ENCODE measurements at places on chromosomes 6 and 20.

DNA sequence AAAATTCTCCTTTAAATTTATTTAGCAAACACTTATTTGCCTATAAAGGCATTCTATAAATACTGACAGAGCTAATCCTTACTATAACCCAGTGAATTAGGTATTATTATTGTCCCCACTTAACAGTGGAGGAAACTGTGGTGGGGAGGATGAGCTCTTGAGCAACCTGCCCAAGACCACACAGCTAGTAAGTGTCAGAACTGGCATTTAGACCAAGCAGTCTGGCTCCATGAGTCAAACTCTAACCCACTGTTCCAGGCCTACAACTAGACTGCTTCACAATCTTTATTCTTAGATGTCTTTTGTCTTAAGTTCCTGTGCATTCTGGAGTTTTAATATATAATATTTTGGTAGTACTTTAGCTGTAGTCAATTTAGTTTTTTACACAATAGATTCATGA, 530.8 kb downstream of the BCKDHB start:
- no peak for DNase-seq

GRCh38 chr6:162478192-162478671, 249.3 kb downstream of the PRKN start:
- DNase-seq, result no peak

GRCh38 chr20:56348746-56349145, 10.0 kb upstream of the FAM210B start:
- no peak for DNase-seq

DNA sequence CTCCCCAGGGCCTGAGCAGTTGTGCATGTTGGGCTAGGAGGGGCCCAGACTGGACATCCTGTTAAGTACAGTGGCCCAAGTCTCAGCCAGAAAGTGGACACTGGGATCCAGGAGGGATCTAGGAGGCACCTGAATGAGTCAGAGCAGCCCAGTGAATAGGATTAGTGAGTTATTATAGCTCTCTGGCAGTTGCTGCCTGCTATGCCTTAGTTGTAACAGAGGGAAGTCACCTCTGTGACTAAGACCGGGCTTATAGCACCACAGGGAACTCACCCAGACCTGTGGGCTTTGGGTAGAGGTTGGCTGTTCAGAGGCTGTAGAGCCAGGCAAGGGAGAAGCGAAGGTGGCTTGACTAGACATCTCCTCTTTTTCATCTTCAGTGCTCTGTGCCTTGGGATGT, 39.0 kb upstream of the AAR2 start:
- DNase-seq, result no peak

- no peak for DNase-seq
Measured at GRCh38 chr20:17647391-17648314, 34.4 kb downstream of the RRBP1 start.

DNA sequence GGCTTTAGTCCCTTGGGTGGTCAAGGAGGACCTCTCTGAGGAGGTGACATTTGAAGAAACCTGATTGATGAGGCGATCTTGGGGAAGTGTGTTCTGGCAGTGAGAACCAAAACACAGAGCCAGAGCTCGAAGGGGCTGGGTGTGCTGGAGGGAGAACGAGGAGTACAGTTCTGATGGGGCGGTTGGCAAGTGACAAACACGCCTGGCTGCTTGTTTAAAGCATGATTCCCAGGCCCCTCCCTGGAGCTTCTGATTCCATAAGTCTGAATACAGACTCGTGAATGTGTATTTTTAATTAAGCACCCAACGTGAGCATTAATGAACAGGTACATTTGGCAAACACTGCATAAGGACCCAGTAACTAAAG, 886 bp upstream of the NFATC2 start:
- DNase-seq, result no peak

- no peak for DNase-seq
Measured at GRCh38 chr6:41088451-41088850, 15.7 kb downstream of the NFYA start.

DNA sequence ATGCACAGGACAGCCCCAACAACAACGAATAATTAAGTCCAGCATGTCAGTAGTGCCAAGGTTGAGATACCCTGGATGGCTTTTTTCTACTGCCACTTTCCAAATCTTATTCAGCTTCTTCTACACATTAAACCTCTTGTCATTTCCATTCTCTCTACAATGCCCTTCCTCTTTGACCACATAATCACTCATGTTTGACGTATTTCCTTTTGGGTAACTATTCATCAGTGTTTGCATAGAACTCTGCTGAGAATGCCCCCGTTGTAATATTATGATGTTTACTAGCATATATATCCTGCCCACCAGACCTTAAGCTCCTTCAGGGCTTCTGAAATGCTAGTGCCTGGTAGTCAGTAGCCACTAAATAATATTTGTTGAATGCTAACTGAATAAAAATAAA, 515.3 kb upstream of the RNF217 start:
- no peak for DNase-seq

DNA sequence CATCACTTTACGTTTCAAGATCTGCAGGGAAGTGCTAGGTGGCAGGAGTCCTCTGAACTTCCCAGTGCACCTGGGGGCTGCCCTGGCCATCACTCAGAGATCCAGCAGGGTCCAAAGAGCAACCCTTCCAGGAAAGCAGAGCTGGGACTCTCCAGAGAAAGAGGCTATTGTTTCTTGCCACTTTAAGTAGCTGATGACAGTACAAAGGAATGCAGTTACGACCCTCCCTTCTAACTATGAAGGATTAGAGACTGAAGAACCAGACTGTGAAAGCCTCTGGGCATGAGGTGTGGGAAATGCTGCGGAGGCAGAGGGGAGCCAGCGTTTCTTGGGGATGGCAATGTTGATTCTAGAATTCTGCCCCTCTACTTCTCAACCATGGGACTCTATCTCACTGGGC, 189.1 kb upstream of the SUPT3H start:
- DNase-seq, result peak; percentile 31

Data from H9 (cell line).